NCI-H1436 (cell line): ENCODE measurements at places on chromosomes 13 and 19.

- no peak for DNase-seq
These were observed 10.3 kb downstream of the DYRK1B start for GRCh38 chr19:39823686-39824085.

- DNase-seq, result no peak
These were observed 2.1 kb downstream of the DAPK3 start for GRCh38 chr19:3968556-3969434.

DNA sequence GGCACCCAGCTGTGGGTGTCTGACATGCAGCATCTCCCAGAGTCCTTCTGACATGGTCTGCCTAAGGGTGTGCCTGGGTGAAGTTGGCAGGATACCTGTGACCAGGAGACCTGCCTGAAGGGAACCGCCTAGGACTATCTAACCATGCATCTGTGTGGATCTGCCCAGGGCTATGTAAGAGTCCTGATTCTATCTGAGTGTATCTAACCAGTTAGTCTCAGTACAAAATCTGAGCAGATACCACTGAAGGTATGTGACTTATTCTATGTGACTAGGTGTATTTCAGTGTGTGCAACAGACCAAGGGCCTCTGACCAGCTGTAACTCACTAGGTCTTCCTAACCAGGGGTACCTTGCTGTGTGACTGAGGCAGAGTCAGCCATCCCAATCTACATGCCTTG lies 28.2 kb upstream of the FBL start:
- DNase-seq, result no peak

DNA sequence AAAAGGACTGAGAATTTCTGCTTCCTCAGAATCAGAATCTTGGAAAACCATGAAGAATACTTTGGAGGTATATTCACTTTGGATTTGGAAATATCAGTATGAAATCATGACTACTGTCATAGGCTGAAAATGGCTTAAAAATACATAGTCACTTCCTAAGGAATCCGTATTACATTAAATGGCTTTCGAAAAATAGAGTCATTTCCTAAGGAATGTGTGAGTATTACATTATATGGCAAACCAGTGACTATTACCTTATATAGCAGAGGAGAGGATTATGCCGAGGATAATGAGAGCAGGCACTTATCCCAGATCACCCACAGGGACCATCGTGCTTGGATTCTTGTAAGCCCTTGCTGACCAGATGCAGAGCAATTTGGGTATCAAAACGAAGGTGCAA lies 1471.8 kb downstream of the EFNB2 start:
- DNase-seq, result no peak

GRCh38 chr19:44720945-44721344 lies 22.0 kb downstream of the CEACAM16 start:
- no peak for DNase-seq

- DNase-seq, result no peak
These were observed 37.9 kb upstream of the UBL3 start for GRCh38 chr13:29888306-29888705.

DNA sequence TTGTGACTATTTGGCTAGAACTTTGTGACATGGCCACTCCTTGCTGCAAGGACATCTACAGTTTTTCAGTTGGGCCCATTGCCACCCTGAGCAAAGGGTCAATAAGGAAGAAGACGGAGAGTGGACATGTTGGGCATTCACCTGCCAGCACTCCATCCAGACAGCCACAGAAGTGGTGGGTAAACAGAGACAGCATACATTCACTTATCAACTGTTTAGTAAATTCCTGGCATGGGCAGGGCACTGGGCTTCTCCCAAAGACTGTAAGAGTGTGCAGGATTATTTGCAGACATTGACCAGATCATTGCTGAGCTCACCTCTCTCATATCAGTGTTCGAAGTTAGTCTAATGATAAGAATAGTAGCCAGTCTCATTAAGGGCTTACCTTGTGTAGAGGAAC lies 29.2 kb downstream of the SIPA1L3 start:
- DNase-seq, result no peak

DNA sequence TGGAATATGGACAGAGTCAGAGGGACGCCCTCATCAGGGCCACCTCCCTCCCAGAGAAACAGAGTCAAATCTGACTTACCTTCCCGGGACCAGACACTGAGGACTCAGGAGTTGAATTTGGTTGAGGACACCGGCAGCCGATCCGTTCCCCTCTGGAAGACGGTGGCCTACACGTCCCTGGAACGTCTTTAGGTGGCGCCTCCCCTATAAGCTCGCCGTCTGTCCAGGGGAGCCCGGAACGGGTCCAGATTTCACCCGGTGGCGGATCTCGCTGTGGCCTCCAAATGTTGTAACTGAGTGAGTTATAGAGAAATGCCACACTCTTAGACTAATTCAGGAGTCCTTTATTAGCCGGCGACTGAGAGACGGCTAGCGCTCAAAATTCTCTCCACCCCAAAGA lies 9.0 kb downstream of the TNFSF14 start:
- no peak for DNase-seq

GRCh38 chr13:41565846-41566245 lies 108.5 kb downstream of the RGCC start:
- no peak for DNase-seq

DNA sequence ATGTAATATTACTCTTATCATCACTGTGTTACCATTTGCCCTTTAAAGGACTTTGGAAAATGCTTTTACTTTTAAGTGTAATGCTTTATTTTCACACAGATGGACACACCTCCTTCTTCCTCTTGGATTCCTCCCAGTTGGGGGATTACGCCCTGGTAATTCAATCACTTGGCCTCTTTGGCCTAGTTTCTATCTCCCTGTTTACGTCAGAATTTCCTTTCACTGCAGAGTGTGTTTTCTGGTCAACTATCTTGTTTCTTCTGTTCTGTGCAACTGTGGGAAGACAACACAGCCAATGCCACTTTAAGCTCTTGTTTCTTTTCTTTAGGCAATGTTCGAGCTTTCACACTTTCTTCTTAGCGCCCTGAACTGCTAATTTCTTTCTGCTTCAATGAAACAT lies 257.3 kb upstream of the MAB21L1 start:
- DNase-seq, result no peak

DNA sequence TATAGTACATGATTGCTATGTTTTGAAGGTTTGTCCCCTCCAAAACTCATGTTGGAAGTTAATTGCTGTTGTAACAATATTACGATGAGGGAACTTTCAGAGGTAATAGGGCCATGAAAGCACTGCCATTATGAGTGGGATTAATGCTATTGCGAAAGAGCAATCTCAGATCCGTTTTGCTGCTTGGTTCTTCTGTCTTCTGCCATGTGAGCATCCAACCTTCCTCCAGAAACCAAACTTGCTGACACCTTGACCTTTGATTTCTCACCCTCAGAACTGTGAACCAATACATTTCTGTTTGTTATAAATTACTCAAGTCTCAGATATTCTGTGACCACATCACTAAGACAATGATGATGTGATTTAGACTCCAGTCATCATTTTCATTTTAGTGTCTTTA lies 2590.9 kb downstream of the PCDH9 start:
- DNase-seq, result no peak

DNA sequence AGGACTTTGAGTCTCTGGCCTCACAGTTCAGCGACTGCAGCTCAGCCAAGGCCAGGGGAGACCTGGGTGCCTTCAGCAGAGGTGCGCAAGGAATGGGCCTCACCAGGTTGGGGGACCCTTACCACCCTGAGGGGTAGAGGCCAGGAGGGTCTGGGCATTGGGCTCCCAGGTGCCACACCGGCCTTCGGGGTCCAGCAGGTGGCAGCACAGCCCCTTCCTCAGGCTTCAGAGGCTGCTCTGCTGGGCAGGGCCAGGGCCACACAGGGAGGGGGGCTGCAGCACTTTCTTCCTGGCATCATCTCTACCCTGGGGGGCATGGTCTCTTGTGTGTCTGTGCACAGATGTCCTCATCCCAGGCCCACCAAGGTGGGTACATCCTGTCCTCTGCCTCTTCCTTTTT lies 12.9 kb downstream of the PIN1 start:
- DNase-seq, result no peak

DNA sequence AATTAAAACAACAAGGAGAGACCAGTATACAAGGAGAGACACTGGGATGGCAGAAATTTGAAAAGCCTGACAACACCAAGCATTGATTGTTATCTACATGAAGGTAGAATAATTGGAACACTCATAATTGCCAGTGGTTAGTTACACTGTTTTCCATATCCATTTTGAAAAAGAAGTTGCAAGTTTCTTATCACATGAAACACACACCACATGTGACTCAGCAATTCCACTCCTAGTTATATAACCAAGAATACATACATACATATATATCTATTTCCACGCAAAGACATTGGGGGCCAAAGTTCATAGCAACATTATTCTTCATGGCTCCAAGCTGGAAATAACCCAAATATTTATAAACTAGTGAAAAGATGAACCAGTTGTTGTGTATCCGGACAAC lies 15.2 kb upstream of the PABPC3 start:
- no peak for DNase-seq

DNA sequence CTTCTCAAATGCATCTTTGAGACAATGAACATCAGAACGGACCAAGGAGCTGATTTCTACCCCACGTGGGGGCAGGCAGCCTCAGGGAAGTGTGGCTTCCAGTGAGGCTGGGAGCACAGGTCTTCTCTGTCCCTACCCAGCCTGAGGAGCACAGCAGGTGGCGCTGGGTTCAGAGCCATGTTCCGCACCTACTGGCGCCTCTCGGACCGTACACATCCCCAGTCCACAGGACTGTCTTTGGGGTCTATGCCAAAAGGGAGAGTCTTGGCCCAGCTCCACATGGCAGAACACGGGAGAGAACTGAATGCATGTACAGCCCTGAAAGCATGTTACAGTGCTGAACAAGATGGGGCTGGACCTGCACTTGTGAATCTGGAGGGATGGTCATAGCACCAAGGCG lies 22.6 kb downstream of the SUGP1 start:
- DNase-seq, result no peak

GRCh38 chr13:104318121-104318520 lies 1251.9 kb upstream of the SLC10A2 start:
- no peak for DNase-seq

DNA sequence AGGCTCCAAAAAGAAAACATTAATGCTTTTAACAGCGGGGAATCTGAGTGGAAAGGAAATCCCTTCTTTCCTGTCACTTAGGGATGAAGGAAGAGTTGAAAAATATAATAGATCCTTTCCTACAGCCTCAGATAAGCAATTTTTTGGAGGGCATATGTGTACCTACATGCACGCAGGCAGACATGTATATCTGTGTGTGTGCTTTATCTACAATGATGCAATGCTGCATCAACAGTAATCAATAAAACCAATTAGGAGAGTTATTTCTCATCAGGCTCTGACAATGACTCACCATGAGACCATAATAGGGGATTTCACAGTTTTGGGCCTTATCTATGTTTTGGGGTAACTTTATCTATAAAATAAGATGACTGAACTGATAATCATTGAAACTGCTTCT lies 444.1 kb downstream of the ITGBL1 start:
- DNase-seq, result no peak

GRCh38 chr13:105342281-105342820 lies 1193.1 kb downstream of the EFNB2 start:
- DNase-seq, result no peak

GRCh38 chr13:45786293-45786920 lies 65.1 kb downstream of the SIAH3 start:
- DNase-seq, result no peak

GRCh38 chr19:50745221-50745620 lies 22.1 kb downstream of the CLEC11A start:
- DNase-seq, result no peak

- no peak for DNase-seq
These were observed 64.4 kb downstream of the POSTN start for GRCh38 chr13:37534181-37534580.

GRCh38 chr13:28001837-28002473 lies 13.5 kb upstream of the URAD start:
- DNase-seq, result no peak

GRCh38 chr13:98171900-98172589 lies 5.0 kb downstream of the RNF113B start:
- no peak for DNase-seq

- DNase-seq, result no peak
These were observed 9.1 kb upstream of the ZNF160 start for GRCh38 chr19:53112286-53112685.

DNA sequence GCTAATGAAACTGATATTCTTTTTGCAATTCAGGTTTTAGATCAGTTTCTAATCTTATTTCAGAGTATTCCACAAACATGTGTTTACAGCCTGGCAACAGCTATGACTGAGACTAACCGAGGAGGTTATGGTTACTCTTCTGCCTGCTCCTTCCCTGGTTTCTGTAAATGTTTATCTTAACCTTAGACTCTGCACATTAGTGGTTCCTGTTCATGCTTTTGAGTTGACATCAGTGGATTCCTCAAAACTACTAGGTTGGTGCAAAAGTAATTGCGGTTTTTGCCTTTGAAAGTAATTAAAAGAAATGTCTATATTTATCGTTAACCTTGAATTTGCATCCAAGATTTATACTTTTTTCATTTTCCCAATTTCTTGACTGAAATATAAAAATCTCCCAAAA lies 237.0 kb upstream of the TSHZ3 start:
- DNase-seq, result no peak

DNA sequence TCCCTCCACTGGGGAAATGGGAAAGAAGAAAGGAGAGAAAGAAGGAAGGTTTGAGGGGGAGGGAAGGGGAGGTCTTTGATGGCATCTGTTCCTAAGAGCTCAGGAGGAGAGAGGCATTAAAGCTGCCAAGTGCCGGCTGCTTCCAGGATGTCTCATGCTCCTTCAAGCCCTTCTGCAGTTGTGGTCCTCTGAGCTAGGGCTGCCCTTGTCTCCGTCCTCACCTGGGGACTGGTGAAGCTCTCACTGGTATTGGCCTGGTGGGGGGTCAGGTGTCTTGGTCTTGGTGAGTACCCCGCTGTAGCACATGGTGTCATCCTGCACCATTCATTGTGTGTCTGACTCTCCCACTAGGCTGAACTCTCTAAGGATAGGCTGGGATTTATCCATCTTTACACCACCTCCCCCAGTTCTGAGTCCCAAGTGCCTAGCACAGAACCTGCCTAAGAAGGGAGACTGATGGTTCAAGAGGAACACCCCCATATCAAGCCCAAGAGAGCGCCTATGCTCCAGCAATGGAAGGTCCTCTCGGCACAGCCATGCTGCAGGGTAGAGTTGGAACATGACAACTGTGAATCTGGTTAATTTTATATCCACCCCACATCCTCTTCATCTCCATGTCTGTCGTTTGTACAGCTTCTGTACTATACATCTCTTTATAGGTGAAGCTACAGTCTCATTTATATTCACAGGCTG lies 83.7 kb downstream of the AKAP11 start:
- no peak for DNase-seq

- no peak for DNase-seq
These were observed 7.5 kb upstream of the TPM4 start for GRCh38 chr19:16068696-16069259.

DNA sequence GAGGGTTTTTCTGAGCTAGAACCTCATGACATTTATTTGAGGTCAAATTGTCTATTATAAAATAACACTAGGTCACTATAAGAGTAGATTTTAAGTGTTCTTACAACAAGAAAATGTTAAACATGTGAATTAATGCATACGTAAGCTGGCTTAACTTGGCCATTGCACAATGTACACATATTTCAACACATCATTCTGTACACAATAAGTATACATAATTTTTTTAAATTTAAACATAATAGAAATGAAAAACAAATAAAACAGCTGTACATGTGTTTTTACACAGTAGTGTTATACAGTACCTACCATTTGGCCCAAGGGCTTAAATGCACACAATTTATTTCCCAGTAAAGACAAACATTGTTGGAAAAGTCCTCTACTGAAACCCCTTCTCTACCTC lies 269.9 kb downstream of the DACH1 start:
- DNase-seq, result no peak
